Mesothelial cell of epicardium (in vitro differentiated cells): ENCODE measurements at places on chromosomes 12 and 14.

- no peak for DNase-seq
These were observed 25.4 kb downstream of the CLSTN3 start for GRCh38 chr12:7155471-7156034.

GRCh38 chr12:121314431-121314830 lies 17.9 kb upstream of the CAMKK2 start:
- DNase-seq: no peak

DNA sequence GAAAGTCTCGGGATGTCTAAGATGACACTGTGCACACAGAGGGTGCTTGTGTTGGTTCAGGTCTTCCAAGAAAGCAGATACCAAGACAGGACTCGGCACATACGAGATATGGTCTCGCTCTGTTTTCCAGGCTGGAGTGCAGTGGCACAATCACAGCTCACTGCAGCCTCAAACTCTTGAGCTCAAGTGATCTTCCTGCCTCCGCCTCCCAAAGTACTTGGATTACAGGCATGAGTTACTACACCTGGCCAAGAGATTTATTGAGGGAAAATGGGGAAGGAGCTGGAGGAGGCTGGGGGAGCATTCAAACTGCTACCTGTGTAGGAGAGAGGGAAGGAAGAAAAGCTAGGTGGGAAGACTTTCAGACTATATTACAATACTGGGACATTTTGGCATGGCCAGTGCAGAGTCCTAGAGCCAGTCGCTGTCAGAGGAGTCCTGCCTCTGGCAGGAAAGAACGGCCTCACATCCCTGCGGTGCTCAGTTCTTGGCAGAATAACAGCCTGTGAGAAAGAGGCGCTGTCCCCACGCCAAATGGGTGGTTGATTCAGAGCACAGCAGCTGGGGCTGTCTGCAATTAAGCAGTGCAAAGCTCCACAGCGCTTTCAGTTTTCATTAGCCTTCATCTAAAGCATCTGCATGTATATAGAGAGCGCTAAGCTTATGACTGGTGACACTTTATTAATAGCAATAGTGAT lies 18.3 kb downstream of the SLC17A8 start:
- no peak for DNase-seq

GRCh38 chr14:54785136-54785777 lies 117.4 kb downstream of the GCH1 start:
- DNase-seq: no peak

DNA sequence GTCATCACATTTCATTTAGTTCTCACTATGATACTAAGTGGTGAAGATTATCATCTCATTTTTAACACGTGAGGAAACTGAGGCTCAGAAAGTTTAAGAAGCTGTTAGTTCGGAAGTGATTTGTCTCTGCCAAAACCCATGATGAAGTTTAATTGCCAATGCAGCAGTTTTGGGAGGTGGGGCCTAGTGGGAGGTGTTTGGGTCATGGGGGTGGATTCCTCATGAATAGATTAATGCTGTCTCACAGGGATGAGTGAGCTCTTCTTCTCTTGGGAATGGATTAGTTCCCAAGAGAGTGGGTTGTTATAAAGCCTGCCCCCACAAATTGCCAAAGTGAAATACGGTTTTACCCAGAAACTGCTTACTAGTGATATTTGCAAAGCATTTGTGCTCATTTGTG lies 91.5 kb upstream of the IGF1 start:
- no peak for DNase-seq

GRCh38 chr12:85644508-85644907 lies 191.7 kb downstream of the RASSF9 start:
- DNase-seq: no peak

GRCh38 chr14:100585448-100586152 lies 1.6 kb downstream of the BEGAIN start:
- no peak for DNase-seq

DNA sequence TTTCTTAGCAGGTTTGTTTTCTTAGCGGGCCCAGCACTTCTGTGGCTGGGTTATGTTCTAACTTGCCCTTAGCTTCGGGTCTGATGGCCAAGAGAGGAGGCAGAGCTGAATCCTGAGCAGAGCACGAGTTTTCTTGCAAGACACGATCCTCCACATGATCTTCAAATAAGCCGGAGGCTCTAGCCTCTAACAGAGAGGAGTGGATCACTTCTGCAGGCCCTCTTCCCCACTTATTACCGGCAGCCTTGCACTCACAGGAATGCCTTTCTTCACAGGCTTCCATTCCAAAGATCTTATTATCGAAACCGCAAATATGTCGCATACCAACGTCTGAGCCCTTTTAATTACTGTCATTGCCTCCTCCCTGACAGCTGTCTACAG lies 79.5 kb downstream of the SINHCAF start:
- no peak for DNase-seq

DNA sequence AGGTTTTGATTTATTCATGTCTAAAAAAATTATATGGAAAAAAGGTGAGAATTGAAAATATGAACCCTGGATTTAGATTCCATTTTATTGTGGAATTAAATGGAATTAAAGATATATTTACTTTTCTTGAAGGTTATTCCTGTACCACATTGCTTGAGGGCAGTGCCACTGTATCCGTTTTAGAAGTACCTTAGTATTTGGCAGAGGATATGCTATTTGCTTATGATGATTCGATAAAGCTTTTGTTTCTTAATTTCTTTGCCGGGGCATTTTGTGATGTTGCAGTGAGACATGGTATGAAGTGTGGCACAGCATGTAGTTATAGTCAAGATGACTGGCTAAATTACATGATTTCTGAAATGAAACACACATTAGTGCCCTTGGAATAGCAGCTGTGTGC lies 7.6 kb downstream of the TMTC2 start:
- no peak for DNase-seq

DNA sequence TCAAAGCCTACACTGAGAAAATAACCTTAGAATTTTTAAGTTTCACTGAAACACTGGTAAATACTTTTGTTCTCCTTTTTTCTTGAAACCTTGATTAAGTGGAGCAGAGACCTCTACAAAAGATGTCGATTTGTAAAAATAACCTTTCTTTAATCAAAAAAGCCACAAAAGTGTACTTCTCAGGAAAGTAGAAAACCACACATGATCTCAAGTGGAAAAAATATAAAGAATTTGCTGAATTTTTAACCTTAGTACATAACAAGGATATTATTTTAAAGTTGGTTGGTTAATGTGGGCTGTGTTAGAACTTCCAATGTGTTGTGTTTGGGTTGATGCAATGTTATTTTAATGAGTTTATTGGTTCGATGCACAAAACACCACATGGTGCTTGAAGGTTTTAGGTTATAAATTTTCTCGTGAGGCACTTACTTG lies 8.6 kb downstream of the LGR5 start:
- no peak for DNase-seq

DNA sequence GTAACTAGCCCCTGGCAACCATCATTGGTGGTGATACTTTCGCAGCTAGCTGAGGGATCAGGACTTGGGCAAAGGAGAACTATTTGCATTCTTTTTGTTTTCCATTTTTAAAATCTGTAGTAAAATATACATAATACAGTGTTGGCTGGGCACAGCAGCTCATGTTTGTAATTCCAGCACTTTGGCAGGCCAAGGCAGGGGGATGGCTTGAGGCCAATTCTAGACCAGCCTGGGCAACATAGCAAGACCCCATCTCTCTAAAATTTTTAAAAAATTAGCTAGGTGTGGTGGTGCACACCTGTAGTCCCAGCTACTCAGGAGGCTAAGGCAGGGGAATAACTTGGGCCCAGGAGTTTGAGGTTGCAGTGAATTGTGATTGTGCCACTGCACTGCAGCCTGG lies 20.0 kb downstream of the TFCP2 start:
- DNase-seq: no peak

- no peak for DNase-seq
These were observed 307.6 kb upstream of the FBXO33 start for GRCh38 chr14:39739796-39740195.

DNA sequence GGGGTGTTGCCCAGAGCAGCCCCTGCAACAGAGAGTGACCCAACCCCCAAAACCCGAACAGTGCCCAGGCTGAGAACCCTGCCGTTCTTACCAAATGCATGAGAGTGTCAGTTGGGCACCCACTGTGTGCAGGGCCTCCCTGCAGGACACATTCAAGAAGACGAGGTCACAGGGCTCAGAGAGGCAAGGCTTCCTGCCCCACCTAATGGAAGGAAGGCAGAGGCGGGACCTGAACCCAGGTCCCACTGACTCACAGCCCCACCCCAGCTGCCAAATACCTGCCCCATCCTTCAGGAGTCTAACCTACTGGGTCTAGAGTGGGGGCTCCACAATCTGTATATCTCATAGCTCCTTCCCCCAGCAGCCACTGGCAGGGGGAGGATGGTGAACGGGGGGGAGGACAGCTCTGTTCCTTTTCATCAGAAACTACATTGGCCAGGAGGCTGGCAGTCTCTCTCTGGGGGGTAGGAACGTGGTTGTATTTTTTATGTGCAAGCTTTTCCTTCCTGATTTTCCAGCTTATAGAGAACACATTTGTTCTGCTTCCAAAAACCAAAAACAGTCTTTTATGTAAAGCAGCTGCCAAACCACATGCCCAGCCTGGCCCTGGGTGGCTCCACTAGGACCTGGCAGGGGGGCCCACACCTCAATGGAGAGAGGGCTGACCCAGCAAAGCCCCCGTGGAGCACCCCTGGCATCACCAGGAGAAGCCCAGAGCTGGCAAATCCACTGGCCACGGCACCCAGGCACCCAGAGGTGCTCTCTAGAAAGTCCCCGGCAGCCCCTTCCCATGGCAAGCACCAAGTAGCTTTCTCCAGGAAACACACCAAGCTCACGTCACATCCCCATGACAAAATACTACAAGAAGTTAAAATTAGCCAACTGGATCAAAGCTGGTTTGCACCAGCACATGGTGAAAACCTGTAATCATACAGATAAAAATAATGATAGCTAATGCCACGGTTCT lies 17.0 kb downstream of the NCOR2 start:
- DNase-seq: no peak

DNA sequence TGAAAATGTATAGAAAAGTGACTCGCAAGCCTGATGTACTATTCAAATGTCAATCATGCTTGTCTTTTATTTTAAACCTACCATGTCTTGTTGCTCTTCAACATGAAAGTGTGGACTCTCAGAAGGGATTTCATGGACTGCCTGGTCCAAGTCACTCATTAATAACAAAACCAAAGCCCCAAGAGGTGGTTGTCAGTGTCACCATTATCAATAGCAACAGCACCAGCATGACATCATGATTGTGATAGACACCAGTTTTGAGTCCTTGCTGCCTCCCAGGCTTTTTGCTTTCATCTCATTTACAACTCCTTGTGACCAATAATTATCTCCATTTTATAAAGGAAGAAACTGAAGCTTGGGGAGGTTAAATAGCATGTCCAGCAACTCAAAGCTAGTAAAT lies 112.0 kb upstream of the TMPO start:
- no peak for DNase-seq

DNA sequence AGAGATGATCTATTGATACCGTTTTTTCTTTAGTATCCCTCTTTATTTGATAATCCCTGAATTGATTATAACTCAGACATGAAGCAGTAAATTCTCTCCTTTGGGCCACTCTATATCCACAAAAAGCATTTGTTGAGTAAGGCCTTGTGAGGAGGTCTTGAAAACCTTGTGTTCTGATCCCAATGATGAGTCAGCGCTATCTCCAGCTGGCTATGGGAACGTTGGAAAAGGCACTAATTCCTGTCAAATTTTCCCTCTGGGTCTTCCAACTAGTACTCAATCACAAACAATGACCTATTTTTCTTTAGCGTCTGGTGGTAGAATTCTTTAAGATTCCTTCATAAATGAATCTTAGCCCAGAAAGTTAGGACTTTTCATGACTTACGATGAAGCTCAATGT lies 168.4 kb upstream of the LRIG3 start:
- no peak for DNase-seq

DNA sequence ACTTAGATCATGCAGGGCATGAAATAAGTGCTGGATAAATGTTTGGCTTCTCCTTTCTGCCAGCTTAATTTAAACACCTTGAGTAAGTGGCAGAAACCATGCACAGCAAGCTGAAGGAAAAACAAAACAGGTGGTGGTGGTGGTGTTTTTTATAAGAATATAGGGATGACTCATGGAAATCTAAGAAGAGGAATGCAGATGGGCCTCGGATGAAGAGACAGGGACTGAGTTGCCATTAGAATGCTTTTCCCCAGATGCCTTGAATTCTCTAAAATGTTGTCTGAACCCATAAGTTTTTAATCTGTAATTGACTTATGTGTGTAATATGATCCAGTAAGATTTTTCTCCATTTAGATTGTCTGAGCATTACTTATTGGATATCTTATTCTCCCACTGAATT lies 93.1 kb upstream of the ZDHHC17 start:
- DNase-seq: no peak

GRCh38 chr12:63420206-63420644 lies 248.1 kb downstream of the DPY19L2 start:
- DNase-seq: no peak

GRCh38 chr12:10097521-10097920 lies 1.3 kb downstream of the CLEC1A start:
- no peak for DNase-seq

DNA sequence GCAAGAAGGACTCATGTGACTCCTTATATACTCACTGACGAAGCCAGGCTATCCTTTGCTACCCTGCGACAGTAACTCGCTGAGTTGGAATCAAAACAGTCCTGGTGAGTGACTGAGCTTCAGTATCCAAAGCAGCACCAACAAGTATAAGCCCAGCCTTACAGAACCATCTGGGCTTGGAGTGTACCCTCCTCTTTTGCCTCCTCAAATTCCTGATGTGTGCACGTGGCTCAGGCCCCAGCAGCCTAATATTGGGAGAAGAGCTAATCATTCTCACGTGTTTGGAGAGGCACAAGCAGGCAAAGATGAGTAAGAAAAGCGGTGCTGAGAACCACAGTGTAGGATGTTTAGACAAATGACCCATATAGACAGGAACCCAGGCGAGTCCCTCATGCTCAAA lies 34.4 kb downstream of the PPTC7 start:
- DNase-seq: no peak

- DNase-seq: peak; percentile 85
These were observed 1.9 kb upstream of the PTMS start for GRCh38 chr12:6764011-6764828.

- no peak for DNase-seq
These were observed 1.8 kb downstream of the SPRING1 start for GRCh38 chr12:116735951-116736599.

DNA sequence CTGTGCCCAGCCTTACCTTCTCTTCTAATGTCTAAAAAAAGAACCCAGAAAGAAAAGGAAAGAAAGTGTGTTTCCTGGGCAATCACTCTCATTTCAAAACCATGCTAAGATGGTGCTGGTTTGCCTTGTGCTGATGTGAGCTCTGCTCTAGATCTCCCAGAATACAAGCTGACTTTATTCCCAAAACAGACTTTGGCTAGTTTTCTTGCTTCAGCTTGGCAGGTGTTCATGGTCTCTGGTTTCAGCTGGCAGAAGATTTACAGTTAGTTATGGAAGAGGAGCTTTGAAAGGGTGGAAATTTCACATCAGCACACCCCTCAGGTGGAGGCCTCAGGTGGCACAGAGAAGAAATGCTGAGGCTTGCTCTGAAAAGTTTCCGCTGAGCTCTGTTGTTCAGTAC lies 34.4 kb downstream of the PPP1R36 start:
- DNase-seq: no peak

- DNase-seq: no peak
These were observed 7.7 kb upstream of the CRADD start for GRCh38 chr12:93669452-93669851.

- no peak for DNase-seq
These were observed 138.8 kb upstream of the PRMT8 start for GRCh38 chr12:3352230-3352629.
